ENCODE measurements at places on chromosomes 7 and 10.

- no peak for DNase-seq
These were observed 25.8 kb downstream of the EMX2 start for GRCh38 chr10:117568334-117568733.

GRCh38 chr10:131168238-131168875 lies 143.2 kb downstream of the TCERG1L start:
- no peak for DNase-seq

DNA sequence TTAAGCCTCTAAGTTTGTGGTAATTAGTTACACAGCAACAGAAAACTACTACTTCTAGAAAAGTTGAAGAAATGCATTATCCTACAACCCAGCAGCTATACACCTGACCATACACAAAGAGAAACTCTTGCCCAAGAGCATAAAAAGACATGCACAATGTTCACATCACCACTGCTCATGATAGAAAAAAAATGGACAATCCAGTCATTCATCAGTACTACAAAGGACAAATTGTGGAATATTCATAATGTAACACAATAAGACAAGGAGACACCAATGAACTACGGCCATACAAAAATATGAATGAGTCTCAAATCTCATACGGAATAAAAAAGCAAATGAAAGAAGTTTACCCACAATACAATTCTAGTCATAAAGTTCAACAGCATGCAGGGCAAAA lies 87.4 kb downstream of the ZFAND4 start:
- no peak for DNase-seq

DNA sequence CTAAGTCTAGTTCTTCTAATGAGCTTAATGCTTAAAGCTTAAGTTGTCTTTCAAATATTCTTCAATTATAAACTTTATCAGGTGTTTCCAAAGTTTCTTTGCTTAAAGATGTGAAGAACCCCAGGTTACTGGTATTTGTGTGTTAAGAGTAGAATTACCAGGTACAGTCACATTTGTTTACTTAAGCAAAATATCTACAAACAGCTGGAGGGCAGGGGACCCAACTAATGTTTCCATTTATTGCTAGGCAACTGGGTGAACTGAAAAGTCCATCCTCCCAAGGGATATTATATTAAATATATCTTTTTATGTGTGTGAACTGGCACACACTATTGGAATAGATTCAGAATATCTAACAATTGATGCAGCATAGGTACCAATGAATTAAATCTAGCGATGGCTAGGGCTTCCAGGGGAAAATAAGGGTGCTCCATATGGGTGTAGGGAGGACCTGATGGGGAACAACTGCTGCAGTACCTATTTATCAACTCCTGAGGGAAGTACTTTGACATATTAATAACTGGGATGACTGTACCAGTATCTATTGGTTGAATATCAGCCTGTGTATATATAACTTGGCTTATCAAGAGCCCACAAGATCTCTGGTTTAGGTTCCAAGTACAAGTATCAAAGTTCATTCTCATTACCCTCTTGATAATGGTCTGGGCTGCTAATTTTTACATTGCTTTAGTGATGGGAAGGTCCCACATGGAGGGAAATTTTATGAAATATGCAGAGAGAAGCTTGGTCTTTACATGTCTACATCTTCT lies 10.3 kb upstream of the AGR3 start:
- DNase-seq, result no peak

- DNase-seq, result no peak
These were observed 18.3 kb upstream of the ST8SIA6 start for GRCh38 chr10:17472481-17473227.

GRCh38 chr7:139784648-139785047 lies 6.8 kb upstream of the HIPK2 start:
- DNase-seq, result no peak

GRCh38 chr7:120156476-120156875 lies 116.5 kb upstream of the KCND2 start:
- DNase-seq, result no peak

DNA sequence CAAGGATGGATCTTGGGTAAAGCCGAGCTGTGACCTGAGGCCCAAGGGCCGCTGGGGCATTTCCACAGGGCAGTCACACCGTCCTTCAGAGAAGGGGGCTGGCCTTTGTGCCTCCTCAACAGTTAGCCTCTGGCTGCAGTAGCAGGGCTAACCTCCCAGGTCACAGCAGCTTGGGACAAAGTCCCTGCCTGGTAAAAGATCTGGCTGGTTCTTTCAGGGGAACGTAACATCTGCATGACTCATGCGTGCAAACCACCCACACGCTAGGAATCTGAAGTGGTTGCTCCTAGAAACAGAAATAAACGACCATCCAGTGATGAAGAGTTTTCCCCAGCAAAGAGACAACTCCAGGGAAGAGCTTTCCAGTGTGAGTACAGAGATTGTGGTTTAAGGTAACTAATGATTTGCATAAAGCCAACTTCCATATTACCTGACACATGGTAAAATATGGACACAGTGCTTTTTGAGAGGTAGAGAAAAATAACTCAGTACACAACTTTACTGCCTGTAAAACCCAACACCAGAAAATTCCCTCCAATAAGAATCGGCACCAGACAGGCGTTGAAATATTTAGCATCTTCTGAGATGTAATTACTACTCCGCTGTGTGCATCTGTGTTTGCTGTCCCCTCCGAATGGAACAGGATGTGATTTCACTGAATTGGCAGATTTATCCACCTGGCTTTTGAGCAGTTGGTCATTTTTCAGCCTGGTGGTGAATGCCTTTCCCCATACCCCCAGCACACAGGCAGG lies 84.9 kb upstream of the ADRB1 start:
- DNase-seq, result no peak

- no peak for DNase-seq
These were observed 28.6 kb upstream of the PPP2R2D start for GRCh38 chr10:131872011-131872826.

GRCh38 chr7:151954866-151955820 lies 1.1 kb upstream of the GALNTL5 start:
- peak; percentile 36 for DNase-seq

DNA sequence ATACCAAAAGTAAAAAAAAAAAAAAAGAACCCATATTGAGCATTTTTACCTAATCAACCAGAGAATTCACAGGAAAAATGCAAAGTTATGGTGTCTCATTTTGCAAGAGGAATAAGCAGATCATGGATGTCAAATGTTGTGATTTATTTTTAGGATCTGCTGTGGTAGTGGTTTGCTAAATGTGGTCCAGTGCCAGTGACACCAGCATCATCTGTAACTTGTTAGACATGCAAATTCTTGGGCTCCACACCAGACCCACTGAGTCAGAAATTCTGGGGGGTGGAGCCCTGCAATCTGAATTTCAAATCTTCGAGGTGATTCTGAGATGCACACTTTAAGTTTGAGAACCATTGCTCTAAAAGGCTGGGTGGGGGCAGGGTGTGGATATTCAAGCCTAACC lies 30.1 kb upstream of the ZEB1 start:
- no peak for DNase-seq

All from heart left ventricle (tissue), 16 donors.